ENCODE measurements at places on chromosomes 1 and 21.
A peak's percentile ranks its signal among the peaks of the same experiment; 100 is the strongest.

DNA sequence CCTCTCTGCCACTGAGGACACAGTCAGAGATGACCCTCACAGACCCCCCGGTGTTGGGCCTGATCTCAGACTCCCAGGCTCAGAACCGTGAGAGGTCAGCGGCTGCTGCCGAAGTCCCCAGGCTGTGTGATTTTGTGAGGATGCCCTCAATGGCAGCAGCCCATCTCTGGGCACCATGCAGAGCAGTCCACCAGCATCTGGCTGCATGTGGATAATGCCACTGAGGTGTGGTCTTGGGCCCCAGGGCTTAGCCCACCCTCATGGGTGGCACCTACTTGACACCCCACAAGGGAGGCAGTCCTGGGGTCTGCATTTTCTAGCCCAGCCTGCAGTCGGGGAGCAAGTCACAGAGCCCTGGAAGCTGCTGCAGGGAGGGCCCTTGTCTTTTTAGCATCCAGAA is 5.5 kb upstream of the ACTRT2 start:
- no peak for DNase-seq

- DNase-seq = no peak
Measured at GRCh38 chr1:160168609-160169369, 17.4 kb downstream of the ATP1A4 start.

- no peak for DNase-seq
Measured at GRCh38 chr1:235972311-235972689, 92.6 kb downstream of the NID1 start.

- DNase-seq = no peak
Measured at GRCh38 chr1:24140741-24141181, 2.2 kb downstream of the IL22RA1 start.

GRCh38 chr1:214022229-214022791 is 34.5 kb downstream of the PROX1 start:
- DNase-seq = no peak

- no peak for DNase-seq
Measured at GRCh38 chr1:59714966-59715365, 99.8 kb upstream of the HOOK1 start.

DNA sequence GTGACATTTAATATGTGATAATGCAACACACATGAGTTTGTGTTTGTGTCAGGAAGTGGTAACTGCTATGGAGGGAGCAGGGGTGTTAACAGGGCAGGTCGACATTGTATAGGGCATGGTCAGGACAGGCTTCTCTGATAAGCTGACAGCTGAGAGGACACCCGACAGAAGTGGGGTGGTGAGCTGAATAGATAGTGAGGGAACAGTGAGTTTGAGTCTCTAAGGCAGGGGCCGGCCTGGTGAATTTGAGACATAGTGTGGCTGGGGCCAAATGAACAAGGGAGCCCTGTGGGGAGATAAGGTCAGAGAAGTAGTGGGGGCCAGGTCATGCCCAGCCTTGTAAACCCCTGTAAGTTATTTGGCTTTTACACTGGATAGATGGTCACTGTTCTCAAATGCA is 217.4 kb upstream of the KIAA0040 start:
- DNase-seq = no peak

DNA sequence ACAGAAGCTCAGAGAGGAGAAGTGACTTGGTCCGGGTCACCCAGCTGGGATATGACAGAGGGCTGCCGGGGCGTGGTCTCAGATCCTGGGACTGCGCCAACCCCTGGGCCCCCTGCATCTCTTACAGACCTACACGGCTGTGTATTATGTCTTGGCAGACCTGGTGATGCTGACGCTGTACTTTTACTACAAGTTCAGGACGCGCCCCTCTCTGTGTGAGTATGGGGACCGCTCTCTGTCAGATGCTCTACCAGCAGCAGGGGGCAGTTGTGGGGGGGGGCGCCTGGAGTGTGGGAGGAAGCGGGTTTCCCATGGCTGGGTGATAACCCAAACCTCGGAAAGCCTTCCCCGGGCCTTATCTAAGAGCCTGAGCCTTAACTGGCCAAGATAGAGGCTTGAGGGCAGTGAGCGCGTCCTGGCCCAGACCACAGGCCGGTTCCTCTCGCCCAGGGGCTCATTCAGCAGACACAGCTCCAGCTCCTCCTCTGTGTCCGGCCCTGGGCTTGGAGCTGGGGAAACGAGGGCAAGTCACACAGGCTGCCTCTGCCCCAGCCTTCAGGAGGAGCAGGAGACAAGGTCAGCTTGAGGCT is 13.3 kb downstream of the SLC66A1 start:
- no peak for DNase-seq

DNA sequence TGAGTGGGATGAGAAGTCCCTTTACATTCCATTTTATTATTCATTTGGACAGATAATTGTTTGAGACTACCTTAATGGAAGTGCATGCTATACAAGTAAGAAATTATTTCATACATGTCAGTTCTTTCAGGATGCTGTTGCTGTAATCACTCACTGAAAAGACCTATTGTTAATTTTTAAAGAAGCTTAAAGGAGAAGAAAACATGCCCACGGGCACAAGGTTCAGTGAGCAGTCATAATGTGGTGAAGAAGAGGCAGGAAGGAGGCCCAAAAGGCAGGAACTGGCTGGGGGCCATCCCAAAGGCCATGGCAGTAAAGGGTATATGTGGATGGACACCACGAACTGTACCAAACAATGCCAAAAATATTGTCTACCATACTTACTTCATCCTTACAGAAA is 206.0 kb downstream of the LYPLAL1 start:
- DNase-seq = no peak

- no peak for DNase-seq
Measured at GRCh38 chr1:242055749-242056320, 56.9 kb upstream of the MAP1LC3C start.

DNA sequence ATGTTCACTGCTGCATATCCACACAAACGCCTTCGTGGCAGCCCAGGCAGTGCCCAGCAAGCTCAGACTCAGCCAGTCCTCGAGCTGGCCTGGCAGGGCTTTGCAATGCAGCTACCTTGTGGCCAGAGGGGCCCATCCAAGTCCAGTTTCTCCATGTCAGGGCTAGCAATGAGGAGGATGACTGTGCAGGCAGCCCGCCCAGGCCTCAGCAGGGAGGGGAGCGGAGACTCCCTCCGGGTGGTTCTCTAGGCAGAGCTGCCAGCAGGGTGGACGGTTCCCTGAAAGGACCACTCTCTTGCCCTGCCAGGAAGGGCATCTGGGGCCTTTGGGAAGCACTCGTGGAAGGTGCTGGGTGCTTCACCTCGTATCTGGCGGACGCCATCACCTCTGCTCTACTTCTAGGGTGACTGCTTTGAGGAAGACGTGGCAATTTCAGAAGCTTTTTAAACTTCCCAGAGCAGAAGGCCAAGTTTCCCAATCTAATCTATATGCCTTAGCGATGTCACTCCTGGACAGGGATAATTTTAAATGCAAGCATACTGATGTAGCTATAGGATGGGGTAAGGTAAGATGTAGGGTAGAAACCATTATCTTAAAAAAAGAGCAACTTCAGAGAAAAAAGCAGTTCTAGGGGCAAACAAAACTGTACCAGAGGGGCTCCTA is 56.2 kb downstream of the RUNX1 start:
- no peak for DNase-seq

- no peak for DNase-seq
Measured at GRCh38 chr21:32088471-32088870, 190.4 kb downstream of the MIS18A start.

DNA sequence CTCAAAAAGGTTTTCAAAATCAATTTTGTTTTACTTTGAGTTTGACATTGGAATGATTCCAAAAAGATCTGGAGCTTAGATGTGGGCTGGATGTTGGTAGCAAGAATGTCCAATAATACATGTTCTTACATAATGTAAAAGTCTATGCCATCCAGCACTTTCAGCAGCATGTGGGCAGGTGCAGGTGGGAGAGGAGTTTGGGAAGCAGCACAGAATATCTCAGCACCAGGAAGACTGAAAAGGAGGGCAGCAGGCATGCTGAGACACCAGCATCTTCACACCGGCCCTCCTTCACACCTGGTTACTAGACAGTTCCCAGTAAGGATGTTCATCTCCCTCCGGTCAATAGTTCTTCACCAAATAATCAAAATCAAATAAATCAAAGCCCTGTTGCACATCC is 166.6 kb downstream of the ZBTB18 start:
- no peak for DNase-seq

DNA sequence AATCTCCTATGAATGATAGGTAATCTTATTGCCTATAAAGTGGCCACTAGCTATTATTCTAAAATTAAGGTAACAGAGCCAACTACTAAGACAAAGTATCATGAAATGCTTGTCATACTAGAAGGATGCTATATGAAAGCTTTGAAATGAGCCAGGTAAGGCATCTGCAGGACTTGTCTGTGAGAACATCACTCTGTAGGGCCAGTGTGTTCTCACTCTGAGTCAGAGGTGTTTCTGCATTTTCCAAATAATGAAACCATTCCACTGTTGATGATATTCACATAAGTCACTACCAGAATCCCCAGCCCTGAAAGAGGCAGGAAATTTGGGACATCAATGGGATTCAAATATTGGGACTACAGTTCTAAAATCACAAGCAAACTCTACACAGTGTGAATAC is 25.8 kb upstream of the GBP5 start:
- no peak for DNase-seq

- DNase-seq = no peak
Measured at GRCh38 chr1:173176246-173176645, 30.9 kb downstream of the TNFSF4 start.

- no peak for DNase-seq
Measured at GRCh38 chr1:170886460-170886859, 48.9 kb upstream of the MROH9 start.

DNA sequence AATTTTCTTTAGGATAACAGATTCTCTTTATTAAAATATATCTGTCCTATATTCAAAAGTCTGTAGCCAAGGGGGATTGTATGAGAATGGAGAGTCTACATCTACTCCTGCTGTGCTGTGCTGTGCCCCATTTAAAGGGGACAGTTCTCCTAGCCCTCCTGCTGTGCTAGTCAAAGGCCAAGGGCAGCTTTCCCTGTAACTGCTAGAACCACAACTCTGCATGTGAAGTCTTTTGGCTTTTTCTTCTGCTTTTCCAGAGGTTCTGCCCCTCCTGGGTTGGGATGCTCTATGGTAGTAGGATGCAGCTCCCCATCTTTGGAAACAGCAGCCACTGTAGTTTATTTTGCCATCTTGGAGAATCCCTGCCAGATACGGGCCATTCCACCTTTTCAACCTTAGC is 197.5 kb upstream of the JUN start:
- DNase-seq = no peak

GRCh38 chr1:218643281-218643680 is 298.1 kb downstream of the TGFB2 start:
- no peak for DNase-seq

DNA sequence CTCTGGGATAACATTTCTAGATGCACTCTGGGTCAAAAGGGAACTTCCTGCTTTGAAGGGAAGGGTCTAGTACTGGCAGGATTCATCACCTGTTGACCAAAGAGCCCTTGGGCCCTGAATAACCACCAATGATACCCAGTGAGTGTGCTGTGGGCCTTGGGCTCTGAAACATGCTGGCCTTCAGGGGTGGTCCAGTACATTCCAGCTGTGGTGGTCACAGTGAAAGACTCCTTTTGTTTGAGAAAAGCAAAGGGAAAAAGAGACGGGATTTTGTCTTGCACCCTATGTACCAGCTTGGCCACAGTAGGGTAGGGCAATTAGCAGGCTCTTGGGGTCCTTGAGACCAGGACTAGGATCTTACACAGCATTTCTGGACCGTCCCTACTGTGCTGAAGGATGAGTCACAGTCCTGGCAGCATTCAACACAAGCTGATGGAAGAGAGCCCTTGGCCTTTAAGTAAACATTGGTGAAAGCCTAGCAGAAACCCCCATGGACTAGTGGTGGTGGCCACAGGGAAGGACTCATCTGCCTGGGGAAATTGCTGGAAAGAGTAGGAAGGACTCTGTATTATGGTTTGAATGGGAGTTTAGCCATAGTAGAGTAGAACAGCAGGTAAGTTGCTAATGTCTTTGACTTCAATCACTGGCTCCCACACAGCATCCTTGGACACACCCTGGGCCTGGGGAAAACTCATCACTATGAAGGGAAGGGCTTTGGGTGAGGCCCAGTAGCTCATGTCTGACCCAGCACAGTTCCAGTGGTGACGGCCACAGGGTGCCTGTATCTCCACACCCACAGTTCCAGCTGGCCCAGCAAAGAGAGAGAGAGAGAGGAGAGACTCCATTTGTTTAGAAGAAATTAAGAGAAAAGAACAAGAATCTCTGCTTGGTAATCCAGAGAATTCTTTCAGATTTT is 87.5 kb downstream of the COL24A1 start:
- DNase-seq = no peak

- DNase-seq = no peak
Measured at GRCh38 chr21:34707876-34708325, 39.1 kb downstream of the CLIC6 start.

- DNase-seq = no peak
Measured at GRCh38 chr1:8396786-8397406, 79.0 kb downstream of the SLC45A1 start.

- DNase-seq = no peak
Measured at GRCh38 chr1:16211824-16212223, 628 bp downstream of the ARHGEF19 start.

GRCh38 chr1:232012773-232013386 is 386.3 kb downstream of the DISC1 start:
- peak; percentile 70 for DNase-seq

GRCh38 chr1:53473463-53473862 is 14.3 kb downstream of the DMRTB1 start:
- DNase-seq = no peak

DNA sequence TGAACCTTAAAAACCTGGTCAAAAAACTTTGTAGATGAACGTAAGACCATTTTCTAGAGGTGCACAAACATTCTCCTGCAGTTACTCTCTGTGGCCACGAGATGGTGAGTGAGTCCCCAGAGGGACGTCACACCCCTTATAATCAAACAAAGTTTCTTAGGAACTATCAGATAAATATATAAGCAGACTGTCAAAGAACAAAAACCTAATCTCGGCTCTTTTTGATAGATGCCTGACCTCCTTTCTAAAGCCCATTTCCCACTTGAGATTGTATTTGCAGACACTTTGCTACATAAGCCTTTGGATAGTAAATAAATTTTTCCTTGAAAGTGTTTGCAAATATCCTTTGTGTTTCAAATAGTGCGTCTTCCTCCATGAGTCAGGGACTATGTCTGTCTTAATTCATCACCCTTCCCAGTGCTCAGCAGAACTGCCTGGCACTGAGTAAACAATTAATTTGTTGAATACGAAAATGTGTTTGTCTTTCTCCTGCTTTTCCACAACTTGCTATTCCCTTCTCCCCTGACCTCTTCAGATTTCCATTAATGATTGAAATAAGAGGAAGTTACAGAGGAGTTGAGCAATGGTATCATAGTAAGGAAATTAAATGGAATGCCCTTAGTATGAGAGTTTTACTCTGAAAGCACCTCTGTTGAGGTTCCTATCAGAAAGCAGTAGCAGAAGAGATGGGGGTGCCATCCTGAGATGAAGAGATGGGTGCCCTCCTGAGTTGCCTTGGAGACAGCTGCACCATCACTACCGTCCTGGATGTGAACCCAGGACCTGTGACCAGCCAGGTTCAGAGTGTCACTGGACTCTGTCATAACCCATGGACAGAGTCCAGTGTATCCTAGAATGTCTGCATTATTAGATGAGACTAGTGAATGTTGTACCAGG is 57.8 kb upstream of the RAVER2 start:
- DNase-seq = no peak

All from left forelimb (tissue), 1 donor.